ENCODE measurements at places on chromosomes 4 and X. TPM values are rescaled to one million over a fixed set of nuclear protein-coding genes. Genes with fewer than 3 reads are reported as not detected.

GRCh38 chrX:794311-794710 is 163.7 kb downstream of the SHOX start:
- DNase-seq = no peak

DNA sequence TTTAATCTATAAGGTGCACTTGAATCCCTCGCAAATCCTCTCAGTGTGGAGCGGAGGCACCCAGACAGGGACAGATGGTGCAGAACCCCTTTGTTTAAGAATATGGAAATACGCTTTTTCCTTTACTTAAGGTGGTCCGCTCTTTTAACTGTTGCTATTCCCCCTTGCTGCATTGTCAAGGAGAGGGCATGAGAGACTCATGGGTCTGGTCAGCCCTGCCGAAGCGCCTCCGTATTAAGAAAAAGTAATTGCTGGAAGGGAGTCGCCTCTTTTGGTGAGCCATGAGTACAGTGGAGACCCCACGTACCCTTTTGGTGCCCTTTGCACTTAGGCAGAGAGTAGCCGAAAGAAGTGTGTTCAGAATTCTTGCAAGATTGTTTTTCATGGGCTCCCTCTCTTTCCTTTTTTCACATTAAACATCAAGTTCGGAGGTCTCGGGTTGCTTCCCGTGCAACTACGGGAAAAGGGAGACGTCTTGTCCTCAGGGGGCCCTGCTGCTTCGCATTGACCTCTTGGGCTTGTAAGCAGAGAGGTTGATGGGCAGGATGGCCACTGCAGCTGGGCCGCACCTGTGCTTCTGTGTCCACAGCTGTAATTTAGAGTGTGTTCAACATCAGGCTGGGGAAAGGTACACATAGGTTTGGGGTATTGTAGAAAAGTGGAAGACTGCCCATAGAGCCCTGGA is 109.6 kb downstream of the SPRY1 start:
- DNase-seq = no peak

DNA sequence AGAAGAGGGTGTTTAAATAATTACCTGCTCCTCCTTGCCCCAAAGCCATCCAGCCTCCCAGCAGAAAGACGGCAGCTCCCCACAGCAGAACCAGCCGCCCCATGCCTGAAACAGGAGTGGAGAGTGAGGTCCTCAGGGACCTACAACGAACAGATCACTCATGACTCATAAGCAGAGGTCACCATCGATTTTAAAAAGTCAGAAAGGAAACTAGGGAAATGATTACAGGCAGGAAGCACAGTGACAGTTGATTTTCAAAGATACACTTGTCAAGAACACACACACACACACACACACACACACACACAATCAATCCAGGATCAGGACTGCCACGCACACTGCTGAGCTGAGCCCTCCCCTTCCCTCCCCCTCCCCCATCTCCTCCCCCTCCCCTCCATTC is at the start of gene CRLF2:
Gene CRLF2, minus strand, starts transcription at position 118 of the 400 bp plus-strand sequence. Its CDS starts 15 bp downstream, at position 103.
- peak; percentile 34 for DNase-seq

SMIM10 gene
- total RNA-seq = 6.6 TPM

GRCh38 chrX:129233786-129234185 is 289.5 kb downstream of the SMARCA1 start:
- no peak for DNase-seq

- DNase-seq = peak; percentile 76
These were observed 767 bp upstream of the SMIM20 start for GRCh38 chr4:25913056-25913850.

GRCh38 chrX:21375708-21376009 is 1.4 kb downstream of the CNKSR2 start:
- no peak for DNase-seq

- DNase-seq = no peak
These were observed 577.1 kb downstream of the ANKRD50 start for GRCh38 chr4:124135409-124135813.

Measured in sigmoid colon (tissue), 7 donors.